ENCODE measurements at places on chromosomes 3 and 15.

DNA sequence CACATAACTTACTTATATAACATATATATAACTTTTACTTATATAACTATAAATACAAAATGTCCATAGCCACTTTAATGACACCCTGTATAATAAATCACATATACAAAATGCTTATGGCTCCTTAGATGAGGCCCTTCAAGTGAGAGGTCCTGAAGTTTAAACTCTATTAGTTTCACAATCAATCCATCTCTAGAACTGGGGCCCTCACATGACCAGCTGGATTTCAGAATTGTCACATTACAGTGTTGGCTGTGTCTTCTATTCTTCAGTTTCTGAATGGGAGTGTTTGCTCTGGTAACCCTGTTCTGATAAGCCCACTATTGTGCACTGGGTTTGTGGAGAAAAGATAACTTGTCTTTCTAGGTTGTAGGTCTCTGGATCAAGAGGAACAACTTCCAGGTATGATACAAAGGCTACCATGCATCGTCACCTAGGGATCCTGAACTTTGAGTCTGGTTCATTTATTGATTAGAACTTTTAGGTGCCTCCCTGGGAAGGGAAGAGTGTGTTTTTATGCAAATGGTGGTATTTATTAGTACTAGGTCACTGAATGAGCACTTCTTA, 107.9 kb downstream of the DNAH12 start:
- no peak for DNase-seq

GRCh38 chr15:63870487-63871209, 36.9 kb upstream of the HERC1 start:
- no peak for DNase-seq

DNA sequence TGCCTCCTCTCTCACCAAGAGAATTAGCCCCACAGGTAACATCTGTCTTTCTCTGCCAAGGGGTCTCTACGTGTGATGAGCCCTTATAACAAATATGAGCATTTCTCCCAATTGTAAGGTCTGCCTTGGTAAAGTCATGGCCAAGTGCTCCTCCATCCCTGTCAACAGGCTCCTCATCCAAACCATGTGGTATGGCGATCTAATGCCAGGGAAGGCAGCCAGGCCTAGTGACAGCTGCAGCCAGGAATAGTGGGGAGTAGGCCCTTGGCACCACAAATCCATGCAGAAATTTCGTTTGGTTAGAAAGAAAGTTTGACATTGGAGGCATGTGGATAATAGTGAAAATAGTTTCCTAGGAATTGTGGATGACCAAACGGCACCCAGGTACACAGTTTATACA, 4.7 kb upstream of the LRTM1 start:
- no peak for DNase-seq

DNA sequence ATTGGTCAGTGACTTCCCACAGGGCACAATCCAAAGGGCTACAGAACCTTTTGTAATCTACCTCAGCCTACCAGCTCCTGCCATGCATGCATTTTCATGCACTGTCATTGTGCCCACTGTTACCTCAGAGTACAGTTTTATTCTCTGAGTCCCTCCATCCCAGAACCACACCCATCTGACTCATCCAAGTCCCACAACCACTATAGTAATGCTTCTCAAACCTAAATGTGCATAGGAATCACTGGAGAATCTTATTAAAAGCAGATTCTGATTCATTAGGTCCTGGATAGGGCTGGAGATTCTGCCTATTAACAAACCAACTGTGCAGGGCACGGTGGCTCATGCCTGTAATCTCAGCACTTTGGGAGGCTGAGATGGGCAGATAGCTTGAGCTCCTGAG, 3.7 kb upstream of the B3GALNT1 start:
- no peak for DNase-seq

DNA sequence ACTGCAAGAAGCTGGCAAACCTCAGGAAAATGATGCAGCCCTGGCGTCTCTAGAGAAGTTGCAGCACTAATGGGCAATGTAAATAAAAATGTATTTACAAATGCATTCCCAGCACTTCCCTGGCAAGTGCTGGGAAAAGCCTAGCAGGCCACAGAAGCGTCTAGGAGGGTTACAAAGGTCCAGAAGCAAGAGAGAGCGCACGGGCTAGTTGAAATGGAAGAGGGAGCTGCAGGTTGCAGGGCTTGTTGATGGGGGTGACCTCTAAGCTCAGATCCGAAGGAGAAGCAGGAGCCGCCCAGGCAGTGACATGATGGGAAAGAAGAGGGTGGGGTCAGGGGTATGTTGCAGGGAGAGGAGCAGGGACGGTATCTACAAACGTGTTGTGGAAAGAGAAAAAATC, 2.7 kb upstream of the KNL1 start:
- DNase-seq = no peak

DNA sequence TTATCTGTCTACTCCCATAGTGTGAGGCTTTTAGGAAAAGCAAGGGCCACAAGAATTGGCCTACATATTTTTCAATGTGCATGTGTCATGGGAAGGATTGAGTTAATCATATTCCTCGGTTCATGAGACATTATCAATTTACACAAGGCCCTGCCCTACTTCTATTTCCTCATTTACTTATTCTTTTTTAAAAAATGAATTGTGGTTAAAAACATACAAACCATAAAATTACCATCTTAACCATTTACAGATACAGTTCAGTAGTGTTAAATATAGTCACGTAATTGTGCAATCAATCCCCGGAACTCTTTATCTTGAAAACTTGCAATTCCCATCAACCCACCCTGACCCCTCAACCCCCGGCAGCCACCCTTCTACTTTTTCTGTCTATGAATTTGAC, 284.0 kb upstream of the GADL1 start:
- DNase-seq = no peak

DNA sequence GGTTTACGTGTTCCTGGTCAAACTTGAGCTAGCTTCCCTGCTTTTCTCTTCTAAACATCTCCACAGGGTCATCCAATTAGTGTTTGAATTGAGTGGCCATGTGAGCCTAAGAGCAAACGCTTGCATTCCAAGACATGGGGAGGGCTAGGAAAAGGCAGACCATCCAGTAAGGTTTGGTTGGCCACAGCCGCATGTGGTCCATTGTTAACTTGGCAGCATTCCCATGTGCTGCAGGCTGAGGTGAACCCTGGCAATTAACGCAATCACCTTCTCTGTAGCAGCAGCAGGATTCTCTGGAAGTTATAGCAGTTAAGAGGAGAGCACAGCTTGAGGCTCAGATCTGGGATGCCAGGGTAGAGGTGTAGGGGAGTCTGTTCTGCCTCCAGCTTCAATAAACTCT, 502.2 kb upstream of the LMCD1 start:
- DNase-seq = no peak

GRCh38 chr15:80436511-80437307, 32.5 kb downstream of the ARNT2 start:
- DNase-seq = no peak

DNA sequence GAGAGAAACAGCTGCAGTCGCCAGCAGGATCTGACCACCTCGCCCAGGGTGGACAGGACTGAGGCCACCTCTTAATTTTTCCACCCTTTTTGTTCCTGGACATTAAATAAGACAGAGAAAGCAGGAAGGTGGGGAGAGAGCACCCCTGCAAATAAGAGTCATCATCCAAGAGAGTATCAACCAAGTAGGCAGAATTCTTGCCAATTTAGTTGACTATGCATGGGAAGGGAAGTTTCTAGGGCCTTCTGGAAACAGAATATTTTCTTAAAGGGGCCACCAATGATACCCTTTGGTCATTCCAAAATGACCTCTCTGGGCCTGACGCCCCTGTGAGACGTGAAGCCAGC, 136.2 kb downstream of the TJP1 start:
- DNase-seq = no peak

DNA sequence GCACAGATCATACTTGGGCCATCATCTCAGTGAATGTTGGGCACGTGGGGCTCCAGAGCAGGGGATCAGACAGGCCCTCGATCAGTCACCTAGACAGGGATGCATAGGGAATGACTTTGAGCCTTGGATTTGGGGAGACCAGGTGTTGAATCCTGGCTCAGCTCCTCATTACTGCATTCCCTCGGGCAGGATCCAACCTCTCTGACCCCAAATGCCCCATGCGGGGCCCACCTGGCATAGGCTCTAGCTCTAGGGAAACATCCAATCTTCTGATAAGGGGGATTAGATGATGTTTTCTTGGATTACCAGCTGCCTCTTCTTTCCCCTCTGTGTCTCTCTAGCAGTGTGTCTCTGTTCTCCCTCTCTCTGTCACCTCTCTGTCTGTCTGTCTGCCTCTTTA, 22.7 kb downstream of the LOXL1 start:
- DNase-seq = no peak
